ENCODE measurements at places on chromosomes 6 and 20.
A peak's percentile ranks its signal among the peaks of the same experiment; 100 is the strongest.

DNA sequence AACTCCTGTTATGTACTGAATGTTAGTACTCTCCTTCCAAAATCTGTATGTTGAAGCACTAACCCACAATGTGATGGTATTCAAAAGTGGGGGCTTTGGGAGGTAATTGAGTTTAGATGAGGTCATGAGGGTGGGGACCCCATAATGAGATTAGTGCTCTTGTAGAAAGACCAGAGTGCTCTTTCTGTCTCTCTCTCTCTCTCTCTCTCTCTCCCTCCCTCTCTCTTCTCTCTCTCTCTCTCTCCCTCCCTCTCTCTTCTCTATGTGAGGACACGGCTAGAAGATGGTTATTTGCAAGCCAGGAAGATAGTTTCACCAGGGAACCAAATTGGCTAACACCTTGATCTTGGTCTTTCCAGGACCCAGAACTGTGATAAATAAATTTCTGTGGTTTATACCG lies 107.4 kb downstream of the TBX18 start:
- no peak for DNase-seq

GRCh38 chr6:128064540-128064895 lies 163.7 kb upstream of the THEMIS start:
- no peak for DNase-seq

DNA sequence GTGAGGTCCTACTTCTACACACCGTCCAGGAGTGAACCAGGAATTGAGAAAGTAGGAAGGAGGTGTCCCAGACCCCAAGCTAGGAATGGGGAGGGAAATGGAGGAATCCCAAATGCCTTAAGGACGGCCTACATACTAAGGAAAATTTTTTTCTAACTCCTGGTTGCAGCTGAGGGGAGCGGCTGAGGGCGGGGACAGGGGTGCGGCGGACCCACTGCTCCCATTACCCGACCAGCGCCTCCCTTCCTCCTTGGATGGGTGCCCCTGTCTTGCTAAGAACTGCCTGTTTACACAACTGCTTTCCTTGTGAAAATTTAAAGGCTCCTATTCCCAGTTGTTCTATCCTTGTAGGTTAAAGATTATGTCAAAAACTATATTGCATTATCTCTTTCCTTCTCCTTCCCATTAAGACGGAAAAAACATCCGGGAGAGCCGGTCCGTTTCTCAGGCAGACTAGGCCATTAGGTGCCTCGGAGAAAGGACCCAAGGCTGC lies 699 bp upstream of the HSPA1B start:
- no peak for DNase-seq

DNA sequence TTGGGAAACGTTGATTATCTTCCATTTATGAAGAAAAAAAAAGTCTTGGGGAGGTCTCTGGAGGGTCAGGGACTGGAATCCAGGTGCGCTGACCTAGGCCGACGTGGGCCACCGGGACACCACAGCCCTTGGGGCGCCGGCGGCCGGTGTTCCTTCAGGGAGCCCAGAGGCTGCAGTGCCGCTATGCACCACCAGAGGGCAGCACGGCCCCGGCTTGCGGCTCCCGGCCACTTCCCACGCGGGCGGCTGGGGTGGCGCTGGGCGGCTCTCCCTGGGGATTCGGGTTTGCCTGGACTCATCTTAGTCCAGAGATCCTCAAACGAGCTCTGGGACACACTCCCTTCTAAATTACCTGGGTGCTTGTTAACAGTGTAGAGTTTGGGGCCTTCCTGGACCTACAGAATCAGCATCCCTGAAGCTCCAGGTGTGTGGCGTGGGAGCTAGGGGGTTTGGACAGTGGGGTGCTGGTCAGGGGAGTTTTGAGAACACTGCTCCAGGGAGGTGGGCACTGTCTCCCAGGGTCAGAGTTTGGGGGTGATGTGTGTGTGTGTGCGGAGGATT lies 23.0 kb upstream of the GTSF1L start:
- peak; percentile 85 for DNase-seq

DNA sequence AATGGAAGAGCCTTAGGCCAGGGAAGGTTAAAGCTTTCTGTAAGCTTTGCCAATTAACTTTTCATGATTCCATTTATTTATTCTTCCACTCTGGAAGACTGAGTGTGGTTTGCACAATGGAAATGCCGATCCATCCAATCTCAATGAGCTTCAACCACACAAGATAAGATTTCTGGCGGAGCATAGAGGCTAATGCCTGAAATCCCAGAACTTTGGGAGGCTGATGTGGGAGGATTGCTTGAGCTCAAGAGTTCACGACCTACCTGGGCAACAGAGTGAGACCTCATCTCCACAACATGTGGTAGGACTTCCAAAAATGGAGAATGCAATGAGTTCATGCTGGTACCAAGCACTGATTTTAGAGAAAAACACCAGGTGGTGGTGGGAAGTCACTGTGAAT lies 6.2 kb downstream of the ENPP1 start:
- DNase-seq: no peak

DNA sequence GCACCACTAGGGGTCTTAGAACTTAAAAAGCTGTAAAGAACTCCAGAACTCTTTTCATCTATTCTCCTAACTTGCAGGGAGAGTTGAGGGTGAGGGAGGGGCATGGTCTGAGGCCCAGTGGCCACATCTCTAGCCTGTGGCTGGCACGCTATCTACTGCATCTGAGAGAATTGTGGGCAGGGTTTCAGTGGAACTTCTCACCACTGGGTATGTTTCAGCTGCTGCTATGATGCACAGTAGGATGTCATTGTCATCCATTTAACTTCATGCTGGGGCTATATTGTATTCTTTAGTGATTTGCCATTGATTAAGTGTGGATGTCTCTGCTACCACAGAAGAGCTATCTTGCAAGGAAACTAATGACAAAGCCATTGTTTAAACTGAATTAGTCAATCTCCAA lies 4.5 kb downstream of the TMEM14A start:
- DNase-seq: no peak

DNA sequence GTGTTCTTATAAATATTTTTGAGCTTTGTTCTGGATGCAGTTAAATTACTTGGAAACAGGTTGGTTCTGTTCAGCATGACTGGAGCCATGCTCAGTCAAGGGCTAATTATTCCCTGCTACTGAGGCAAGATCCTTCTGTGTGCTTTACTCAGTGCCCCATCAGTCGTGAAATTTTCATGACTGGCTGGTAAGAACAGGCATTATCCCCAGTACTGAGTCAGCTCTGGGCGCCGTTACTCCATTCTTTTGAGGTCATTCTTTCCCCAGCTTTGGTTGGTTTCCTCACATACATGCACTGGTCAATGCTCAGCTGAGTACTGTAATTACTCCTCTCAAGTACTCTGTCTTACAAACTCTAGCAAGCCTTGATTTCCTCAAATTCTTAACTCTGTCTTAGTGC lies 71.3 kb downstream of the CDKAL1 start:
- no peak for DNase-seq

- no peak for DNase-seq
These were observed 2.5 kb downstream of the ZBTB46 start for GRCh38 chr20:63828545-63828944.

GRCh38 chr20:48102931-48103660 lies 317.8 kb upstream of the SULF2 start:
- DNase-seq: no peak

DNA sequence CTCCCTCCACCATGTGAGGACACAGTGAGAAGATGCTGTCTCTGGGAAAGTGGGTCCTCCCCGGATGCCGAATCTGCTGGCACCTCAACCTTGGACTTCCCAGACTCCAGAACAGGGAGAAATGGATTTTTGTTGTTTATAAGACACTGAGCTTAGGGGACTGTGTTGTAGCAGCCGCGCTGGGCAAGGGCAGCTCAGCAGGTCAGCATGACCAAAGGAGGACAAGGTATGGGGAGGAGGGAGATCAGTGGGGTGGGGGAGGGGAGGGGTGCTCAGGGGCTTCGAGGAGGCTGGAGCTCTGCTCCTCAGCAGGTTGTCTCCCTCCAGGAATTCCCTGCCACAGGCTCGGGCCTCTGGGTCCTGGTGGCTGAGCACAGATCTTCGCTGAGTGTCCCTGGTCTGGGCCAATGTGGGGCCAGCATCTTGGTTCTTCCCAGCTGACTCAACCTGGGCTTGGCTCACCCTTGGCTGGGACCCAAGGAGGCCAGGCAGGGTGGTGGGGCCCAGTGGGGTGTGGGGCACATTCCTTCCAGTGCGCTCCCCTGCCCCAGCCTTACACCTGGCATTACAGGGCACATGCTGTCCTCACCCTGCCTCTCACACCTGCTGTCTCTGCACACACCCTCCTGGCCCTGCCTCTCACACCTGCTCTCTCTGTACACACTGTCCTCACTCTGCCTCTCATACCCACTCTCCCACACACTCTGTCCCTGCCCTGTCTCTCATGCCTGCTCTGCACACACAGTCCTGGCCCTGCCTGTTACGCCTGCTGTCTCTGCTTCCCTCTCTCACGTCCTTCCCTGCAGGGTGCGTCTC lies 107.3 kb downstream of the SYCP2 start:
- DNase-seq: no peak

GRCh38 chr6:56692523-56693245 lies 50.0 kb upstream of the DST start:
- DNase-seq: no peak

DNA sequence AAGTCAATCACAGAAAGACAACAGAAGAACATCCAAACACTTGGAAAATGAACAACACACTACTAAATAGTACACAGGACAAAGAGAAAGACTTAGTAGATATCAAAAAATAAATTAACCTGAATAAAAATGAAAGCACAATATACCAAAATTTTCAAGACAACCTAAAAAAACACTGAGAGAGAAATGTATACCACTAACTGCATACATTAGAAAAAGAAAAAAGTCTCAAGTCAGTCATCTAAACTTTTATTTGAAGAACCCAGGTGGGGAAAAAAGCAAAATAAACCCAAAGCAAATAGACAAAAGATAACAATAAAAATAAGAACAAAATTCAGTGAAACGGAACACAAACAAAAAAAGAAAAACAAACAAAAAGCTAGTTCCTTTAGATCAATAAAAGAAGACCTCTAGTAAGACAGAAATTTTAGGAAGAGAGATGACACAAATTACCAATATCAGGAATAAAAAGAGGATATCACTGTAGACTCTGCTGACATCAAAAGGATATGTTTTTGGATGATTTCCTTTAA lies 172.8 kb downstream of the TRIM27 start:
- no peak for DNase-seq

- DNase-seq: no peak
These were observed 26.8 kb downstream of the CBLN4 start for GRCh38 chr20:55978550-55978949.

GRCh38 chr20:56941101-56941686 lies 312.1 kb downstream of the TFAP2C start:
- no peak for DNase-seq

DNA sequence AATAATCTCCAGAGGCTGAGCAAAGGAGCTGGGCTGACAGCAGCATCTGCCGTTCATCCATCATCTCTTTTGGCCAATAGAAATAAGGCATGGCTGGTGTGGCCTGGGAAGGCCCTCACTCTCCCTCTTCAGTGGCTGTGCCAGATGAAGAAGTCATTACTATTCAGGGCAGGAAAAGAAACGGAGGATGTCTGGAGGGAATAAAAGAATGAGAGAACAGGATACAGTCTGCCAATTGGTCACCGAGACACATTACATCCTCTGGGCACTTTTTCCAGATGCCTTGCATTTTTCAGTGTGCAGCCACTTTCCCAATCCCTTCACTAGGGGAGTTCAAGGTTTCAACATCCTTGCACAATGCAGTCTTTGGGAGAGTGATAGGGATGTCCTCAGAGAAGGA lies 32.2 kb upstream of the VGLL2 start:
- no peak for DNase-seq

- no peak for DNase-seq
These were observed 925.0 kb upstream of the MAN1A1 start for GRCh38 chr6:120274547-120274946.

- DNase-seq: no peak
These were observed 442.3 kb upstream of the MAP3K7 start for GRCh38 chr6:91029211-91029610.

- no peak for DNase-seq
These were observed 5.8 kb upstream of the MANBAL start for GRCh38 chr20:37283530-37284195.

GRCh38 chr6:31898383-31899011 lies 999 bp upstream of the EHMT2 start:
- DNase-seq: no peak

DNA sequence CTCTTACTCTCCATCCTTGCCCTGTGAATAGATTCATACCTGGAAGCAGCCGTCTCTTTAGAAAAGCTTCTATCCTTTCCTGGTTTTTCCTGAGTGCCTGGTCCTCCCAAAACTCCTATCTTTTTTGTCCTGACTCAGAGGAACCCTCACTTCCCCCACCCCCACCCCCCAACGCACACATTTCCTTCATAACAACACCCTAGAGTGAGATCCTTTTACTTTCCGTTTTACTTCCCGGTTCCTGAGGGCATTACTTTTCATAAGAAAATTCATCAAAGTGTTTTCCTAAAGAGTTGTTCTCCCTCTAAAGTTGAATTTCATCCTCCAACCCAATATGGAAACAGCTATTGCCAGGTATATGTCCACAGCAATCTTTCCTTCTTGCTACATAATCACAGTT lies 327.0 kb downstream of the NRN1 start:
- no peak for DNase-seq

DNA sequence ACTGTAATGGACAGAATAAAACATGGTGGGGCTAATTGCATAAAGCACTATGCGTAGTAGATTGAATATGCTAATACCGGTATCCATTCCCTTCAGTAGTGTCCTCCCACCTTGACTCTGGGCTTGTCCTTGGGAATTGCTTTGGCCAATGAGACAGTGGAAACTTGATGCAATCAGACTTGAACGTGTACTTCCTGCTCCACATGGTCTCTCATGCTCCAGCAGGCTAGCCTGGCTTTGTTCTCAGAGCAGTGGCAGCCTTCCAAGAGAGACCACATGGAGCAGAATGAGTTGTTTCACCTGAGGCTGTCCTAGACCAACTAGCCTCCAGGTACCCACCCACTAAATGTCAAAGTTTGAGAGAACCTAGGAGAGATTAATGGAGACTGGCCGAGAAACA lies 37.0 kb upstream of the BTBD3 start:
- no peak for DNase-seq

DNA sequence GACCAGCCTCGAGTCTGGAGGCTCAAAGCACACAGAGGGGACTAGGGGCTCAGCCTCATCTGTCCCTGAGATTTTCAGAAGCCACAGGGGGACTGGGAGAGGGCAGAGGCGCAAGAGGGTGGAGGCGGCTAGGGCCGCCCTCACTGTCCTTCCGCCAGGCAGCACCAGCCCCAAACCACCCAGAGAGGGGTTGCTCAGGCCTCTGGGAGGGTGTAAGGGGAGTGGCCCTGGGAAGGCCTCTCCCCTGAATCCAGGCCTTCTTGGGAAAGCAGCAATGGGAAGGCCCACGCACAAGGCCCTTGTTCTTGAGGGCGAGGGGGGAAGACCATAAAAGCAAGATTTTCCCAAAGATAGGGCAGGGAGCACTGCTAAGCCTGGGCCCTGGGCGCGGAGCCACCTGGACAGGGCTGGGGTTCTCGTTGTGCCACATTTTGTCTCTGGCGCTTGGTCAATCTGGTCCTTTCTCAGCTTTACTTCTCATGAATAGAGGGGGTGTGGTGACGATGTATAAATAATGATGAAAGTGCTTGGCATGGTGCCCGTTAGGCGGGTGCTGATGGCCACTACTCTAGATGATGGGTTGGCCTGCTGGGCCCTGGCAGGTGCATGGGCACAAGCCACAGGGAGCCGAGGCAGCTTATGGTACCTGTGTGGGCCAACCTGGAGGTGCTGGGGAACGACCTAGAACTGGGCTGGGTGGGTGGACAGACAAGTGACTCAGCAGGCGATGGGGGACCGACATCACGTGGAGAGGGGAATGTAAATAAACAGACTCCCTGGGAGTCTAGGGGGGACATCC lies 4.8 kb downstream of the SAMD10 start:
- DNase-seq: no peak

- DNase-seq: no peak
These were observed 66.1 kb downstream of the CD24 start for GRCh38 chr6:106908386-106908840.

- no peak for DNase-seq
These were observed 58.8 kb downstream of the UBE2V1 start for GRCh38 chr20:50054231-50054547.

Measured in stimulated activated CD4-positive, alpha-beta T cell treated with anti-CD3 and anti-CD28 coated beads, Interleukin-1b, Interleukin-23, amount 100 ng/mL, for 1 hour (primary cell).